Activated CD8-positive, alpha-beta memory T cell treated with anti-CD3 and anti-CD28 coated beads for 24 hours (primary cell): ENCODE measurements at places on chromosomes 12 and 14.

- DNase-seq = no peak
Observed at GRCh38 chr12:117643971-117644370, 282.5 kb upstream of the NOS1 start.

- no peak for DNase-seq
Observed at GRCh38 chr14:22282417-22282816, 306.6 kb downstream of the DAD1 start.

- DNase-seq = no peak
Observed at GRCh38 chr12:6471989-6472360, 1.5 kb upstream of the VAMP1 start.

GRCh38 chr12:38056701-38057689, 259.6 kb upstream of the ALG10B start:
- DNase-seq = no peak

DNA sequence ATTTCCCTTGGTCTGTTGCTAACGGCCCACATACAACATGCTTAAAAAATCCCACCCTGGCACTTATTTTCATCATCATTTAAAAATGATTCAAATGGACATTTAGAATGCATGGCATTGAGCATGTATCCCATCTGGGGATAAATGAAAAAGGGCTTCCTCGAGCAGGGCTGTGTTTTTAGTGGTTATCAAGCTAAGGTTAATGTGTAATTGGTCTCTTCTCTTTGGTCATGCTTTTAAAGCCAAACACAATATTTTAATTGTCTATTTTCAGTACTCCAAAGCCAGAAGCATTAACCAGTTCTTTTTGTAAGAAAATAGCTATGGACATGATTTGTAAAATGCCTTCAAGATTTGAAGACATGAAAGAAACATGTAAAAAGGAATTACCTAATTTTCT, 1.9 kb upstream of the TRHDE start:
- DNase-seq = no peak

DNA sequence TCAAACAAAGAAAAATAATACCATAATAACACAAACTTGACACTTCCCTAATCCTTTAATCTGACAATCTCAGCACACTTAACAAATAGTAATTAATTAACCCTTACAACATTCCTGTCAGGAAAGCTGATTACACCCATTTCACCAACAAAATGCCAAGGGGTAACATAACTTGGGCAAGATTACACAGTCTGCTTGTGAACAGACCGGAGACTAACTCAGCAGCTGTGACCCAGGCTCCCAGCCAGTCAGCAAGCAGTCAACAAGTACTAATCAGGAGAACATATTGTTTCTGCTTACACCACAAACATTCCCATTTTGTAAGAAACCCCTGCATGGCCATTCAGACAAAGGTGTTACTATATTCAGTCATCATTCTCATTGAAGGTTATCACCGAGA, 592.5 kb upstream of the FLRT2 start:
- DNase-seq = no peak
